ENCODE measurements at places on chromosomes 1 and 21. TPM values are rescaled to one million over a fixed set of nuclear protein-coding genes. Genes with fewer than 3 reads are reported as not detected.

SYNJ1 gene
- total RNA-seq: 16.7 TPM

ETNK2 gene
- total RNA-seq: 16.4 TPM

GCSAML gene
- 0.41 TPM for total RNA-seq

S1PR1 gene
- total RNA-seq: 43.3 TPM

OR2T2 gene
- total RNA-seq: 0.06 TPM

SLC45A3 gene
- 10.2 TPM for total RNA-seq

LAPTM5 gene
- 24.5 TPM for total RNA-seq

KRTAP13-2 gene
- total RNA-seq: not detected
